ENCODE measurements at places on chromosomes 1 and 21. TPM values are rescaled to one million over a fixed set of nuclear protein-coding genes. Genes with fewer than 3 reads are reported as not detected.

The SMG7 gene
- 15.1 TPM for total RNA-seq

The SPRR5 gene
- total RNA-seq: not detected

The PKP1 gene
- not detected for total RNA-seq

The SLAMF9 gene
- total RNA-seq: not detected

The C1orf226 gene
- total RNA-seq: not detected

The AMY2A gene
- not detected for total RNA-seq

GRCh38 chr1:25675729-25676476 lies 59.3 kb downstream of the MAN1C1 start:
- no peak for DNase-seq

- DNase-seq: peak; percentile 17
Measured at GRCh38 chr21:22885079-22885478, 1886.9 kb downstream of the NCAM2 start.

DNA sequence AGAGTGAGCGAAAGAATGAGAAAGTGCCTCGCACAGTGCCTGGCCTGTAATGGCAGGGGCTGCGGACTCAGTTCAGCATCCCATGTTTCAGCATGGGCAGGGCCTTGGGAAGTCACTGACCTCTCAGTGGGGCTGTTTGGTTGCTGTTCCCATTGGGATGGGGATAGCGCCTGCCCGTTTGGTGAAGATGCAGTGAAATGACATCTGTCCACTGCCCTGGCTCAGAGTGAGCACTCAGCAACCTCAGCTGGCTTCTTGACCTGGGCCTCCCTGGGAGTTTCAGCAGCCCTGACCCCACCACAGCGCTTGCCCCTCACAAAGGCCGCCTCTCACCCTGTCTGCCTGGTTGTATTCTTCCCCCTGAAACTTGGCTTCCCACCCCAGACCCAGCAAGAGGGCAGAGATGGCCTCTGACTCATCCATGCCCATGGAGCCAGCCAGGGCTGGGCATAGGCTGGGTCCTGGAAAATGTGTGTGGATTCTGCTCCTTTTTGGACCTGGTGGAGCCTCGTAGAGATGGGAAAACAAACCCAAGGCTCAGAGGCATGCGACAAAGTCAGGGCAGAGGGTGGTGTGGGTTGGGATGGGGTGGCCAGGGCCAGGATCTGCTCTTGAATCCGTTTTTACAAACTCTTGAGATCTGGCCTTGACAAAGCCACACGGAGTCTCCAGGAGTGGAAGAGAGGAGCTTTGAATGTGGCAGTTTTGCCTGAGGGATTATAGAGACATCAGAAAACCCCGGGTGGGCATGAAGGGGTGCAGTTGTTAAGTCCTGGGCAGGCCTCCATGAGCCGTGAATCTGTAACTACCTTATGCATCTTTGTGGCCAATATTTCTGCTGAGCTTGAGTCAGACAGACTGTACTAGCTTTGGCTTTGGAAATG lies 1.2 kb downstream of the XKR8 start:
- no peak for DNase-seq

GRCh38 chr1:199877526-199878384 lies 149.8 kb upstream of the NR5A2 start:
- no peak for DNase-seq
